ENCODE measurements at places on chromosomes 7 and 10. TPM values are rescaled to one million over a fixed set of nuclear protein-coding genes. Genes with fewer than 3 reads are reported as not detected.

DNA sequence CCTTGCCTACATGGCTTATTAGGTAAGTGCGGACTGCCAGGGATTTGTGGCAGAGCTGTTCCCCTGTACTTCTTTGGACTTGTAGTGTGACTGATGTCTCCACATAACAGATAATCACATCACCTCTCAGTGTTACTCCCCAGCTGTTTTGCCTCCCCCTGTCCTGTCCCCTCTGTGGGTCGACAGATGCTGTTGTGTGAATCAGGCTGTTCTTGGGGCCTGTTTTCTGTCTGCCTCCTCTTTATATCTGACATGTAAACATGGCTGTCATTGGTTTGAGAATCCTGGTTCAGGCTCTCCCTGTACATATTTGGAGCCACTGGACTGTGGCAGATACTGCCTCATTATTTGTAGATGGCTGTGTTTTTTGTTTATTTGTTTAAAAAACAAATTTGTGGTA, 22.7 kb downstream of the CCNY start:
- DNase-seq = no peak

- DNase-seq = no peak
Observed at GRCh38 chr7:90604383-90604782, 8.3 kb downstream of the CDK14 start.

- no peak for DNase-seq
Observed at GRCh38 chr10:58625070-58625469, 112.4 kb downstream of the BICC1 start.

GRCh38 chr10:44154956-44155355, 229.9 kb downstream of the CXCL12 start:
- no peak for DNase-seq

GRCh38 chr7:64706625-64707292, 40.8 kb downstream of the ZNF107 start:
- DNase-seq = no peak

DNA sequence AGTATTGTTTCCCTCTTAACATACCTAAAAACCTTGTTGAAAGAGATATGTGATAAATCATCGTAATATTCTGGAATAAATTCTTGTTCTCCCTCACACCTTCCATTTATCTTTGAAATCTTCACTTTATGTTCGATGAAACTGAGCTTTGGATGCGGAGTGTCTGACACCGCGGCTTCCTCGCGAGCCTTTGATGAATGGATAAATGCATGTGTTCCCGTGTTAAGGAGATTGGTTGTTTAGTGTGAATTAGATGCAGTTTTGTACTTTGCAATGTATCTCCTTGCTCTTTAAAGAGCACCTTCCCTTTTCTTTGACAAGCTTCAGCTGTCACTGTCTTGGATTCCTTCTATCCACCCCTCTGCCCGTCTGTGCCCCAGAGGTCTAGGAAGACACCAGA, 138.1 kb downstream of the DOCK1 start:
- no peak for DNase-seq

DNA sequence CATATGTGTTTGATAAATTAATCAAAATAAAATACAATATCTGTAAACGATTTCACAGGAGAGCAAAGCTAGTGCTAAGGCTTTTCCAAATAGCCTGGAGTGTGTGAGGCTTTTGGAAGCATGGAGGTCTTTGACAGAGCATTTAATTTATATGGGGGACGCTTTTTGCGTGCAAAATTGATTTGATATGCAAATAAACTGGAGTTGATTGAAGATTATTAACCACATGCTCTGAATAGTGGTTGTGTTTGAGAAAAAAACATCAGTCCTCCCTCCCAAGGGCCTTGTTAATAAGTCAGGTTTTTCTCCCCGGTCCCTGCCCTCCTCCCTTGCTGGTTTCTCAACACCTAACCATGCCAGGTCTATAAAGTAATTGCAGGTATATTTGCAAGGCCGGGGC, 85.1 kb upstream of the FGFR2 start:
- no peak for DNase-seq

DNA sequence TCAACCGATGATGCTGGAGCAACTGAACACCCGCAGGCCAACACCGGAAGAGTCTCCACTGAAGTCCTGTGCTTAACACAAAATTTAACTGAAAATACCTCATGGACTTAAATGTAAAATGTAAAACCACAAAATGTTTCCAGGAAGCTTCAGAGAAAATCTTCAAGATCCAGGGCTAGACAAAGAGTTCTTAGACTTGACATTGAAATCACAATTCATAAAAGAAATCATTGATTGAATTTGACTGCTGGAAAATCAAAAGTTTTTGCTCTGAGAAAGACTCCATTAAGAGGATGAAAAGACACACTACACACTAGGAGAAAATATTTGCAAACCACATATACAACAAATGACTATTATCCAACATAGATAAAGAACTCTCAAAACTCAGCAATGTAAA, 234.7 kb upstream of the PPP2R2D start:
- no peak for DNase-seq

DNA sequence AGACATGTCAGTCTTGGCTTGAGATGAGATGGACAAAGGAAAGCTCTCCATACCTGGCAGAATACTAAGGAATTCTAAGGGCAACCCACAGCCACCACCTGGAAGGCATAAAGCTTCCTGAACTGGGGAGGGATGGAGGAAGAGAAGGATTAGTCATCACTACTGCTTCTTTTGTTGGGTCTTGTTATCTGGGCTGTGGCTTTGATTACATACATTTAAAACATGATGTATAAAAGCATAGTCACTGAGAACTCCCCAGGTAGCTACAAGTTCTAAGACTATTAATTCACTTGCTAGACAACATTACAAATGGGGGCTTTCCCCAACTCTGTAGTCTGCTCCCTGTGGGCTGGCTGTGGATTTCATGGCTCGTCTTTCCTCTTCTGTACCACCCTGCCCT, 58.2 kb downstream of the RBM33 start:
- no peak for DNase-seq

- no peak for DNase-seq
Observed at GRCh38 chr7:91047636-91048035, 216.6 kb upstream of the FZD1 start.

GRCh38 chr7:74173074-74173473, 1.1 kb upstream of the EIF4H start:
- DNase-seq = no peak

DNA sequence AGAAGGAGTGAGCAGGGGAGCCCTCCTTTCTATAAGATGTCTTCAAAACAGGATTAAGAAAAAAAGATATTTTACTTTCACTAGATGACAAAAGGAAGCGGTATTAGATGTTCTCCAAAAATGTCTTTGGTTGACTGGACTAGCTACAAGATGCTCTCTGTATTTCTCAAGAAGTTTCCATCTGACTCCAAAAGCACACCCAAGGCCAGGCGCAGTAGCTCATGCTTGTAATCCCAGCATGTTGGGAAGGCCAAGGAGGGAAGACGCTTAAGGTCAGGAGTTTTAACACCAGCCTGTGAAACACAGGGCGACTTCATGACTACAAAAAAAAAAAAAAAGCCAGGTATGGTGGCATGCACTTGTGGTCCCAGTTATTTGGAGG, 84.5 kb downstream of the PIP4K2A start:
- DNase-seq = no peak

- no peak for DNase-seq
Observed at GRCh38 chr7:31954500-31954899, 115.7 kb downstream of the PDE1C start.

- no peak for DNase-seq
Observed at GRCh38 chr10:12638103-12638502, 288.8 kb downstream of the CAMK1D start.

DNA sequence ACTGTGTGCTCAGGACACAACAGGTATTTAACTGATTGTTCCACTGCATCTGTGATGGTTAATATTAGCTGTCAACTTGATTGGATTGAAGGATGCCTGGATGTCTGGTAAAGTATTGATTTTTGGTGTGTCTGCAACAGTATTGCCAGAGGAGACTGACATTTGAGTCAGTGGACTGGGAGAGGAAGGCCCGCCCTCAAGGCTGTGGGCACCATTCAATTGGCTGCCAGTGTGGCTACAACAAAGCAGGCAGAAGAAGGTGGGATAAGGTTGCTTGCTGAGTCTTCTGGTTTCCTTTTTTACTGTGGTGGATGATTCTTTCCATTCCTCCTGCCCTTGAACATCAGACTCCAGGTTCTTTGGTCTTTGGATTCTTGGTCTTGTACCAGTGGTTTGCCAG, 137.1 kb upstream of the FAM13C start:
- DNase-seq = peak; percentile 17

DNA sequence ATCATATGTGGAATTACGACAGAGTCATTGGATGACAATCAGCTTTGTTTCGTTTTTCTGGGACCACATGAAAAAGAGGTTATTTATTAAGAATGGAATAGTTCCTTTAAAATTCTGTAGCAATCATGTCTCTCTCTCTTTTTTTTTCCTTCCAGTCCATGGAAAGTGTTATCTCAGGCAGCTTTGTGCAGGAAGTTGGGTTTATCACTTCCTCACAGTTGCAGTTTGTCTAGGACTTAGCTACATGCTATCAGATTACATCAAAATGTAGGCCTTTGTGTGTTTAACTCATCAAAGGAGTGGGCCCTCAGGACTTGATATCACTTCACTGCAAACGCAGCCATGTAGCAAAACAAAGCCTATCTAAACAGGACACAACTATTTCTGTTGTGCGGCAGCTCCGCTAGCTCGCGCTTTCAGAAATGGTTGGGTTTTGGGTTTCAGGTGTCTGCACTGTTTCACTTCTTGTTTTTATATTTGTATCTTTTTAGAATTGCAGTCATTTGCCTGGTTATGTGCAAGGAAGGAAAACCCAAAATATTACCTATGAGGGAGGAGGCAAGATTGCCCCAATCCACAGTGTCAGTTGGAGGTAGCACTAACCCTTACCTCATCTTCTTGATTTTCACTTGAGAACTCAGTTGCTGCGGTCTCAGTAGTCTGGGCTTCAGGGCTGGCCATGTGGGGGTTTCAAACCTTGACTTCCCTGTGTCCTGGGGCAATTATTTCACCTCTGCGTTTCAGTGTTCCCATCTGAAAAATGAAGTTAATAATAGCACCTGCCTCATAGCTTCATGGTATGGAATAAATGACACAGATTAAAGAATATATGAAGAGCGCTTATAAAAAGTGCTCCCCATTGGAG, 66.7 kb downstream of the HHEX start:
- no peak for DNase-seq

DNA sequence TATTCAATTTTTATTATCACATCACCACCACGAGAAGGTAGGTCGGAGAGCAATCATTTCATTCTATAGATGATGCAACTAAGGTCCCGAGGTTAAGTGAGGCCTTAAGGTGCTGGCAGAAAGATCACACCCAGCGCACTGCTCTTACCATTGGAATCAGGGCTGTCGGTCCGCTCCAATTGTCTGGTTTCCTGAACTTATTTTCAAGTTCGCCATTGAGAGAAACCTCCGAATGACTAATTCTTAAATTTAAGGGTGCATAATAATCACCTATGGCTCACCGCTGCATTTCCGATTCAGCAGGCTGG, 625 bp upstream of the GSTO2 start:
- no peak for DNase-seq

GRCh38 chr7:10802526-10802925, 171.1 kb upstream of the PHF14 start:
- no peak for DNase-seq

DNA sequence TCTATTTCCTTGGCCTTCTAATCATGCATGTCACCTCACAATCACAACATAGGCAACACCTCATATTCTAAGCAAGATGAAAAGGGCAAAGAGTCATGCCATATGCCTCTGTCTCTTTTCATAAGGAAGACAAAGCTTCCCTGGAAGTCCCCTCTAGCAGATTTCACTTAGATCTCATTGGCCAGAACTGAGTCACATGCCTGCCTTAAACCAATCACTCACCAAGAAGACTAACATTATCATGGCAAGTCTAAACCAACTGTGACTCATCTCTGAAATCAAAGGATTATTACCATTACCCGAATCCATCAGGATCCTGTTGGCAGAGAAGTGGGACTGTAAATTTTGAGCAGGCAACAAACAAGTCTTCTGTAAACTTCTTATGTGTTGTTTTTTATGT, 27.8 kb downstream of the CAV1 start:
- no peak for DNase-seq

DNA sequence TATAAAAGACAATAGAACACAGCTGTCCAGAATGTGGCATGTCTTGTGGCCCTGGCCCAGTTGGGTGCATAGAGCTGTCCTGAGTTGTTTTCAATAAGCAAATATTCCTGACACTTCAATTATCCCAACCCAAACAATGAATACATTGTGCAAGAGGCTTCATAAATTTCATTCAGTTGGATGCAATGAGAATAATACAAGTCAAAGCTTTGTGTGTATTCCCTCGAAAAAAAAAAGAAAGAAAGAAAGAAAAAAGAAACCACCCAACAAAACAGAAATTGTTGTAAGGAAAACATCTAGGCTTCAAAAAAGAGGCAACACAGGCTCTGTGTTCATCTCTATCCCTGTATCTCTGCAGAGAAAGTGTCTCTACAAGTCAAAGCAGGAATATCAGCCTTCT, 138.7 kb upstream of the ADO start:
- no peak for DNase-seq

DNA sequence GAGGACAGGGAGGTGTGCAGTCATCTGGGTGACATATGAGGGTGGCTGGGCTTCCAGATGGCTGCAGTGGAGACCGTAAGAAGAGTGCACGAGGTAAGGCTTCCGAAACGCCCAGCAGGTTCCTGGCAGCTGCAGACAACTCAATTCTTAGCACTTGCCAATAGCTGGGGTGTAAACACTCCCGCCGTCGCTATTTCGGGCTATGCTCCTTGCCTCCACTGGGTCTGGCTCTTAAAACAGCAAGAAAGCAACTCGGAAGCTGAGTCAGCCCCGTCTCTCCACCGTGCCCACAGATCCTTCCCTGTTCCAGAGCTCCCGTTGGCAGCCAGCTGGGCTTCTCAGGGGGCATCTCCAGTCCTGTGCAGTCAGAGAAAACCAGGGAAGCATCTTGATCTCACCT, 6.1 kb upstream of the PDGFA start:
- DNase-seq = no peak

- no peak for DNase-seq
Observed at GRCh38 chr7:115068220-115068619, 146.3 kb downstream of the MDFIC start.

Gene TUBB8
- total RNA-seq = 2.4 TPM

Gene TMEM120A
- 21.9 TPM for total RNA-seq

Gene HELLS
- 365 TPM for total RNA-seq

Gene BAIAP2L1
- total RNA-seq = 37.5 TPM

Gene NODAL
- 41.1 TPM for total RNA-seq

Gene OR2A5
- not detected for total RNA-seq

Gene ITPRIP
- 16.8 TPM for total RNA-seq

Gene TEX36
- not detected for total RNA-seq

Gene HOXA2
- total RNA-seq = not detected

Gene MEOX2
- 0.07 TPM for total RNA-seq

Gene NYAP1
- total RNA-seq = 7.6 TPM

Gene MOSPD3
- 22.4 TPM for total RNA-seq

Gene IDI2
- total RNA-seq = not detected

Gene EVX1
- total RNA-seq = not detected

Gene PDK4
- total RNA-seq = 0.31 TPM

Gene EPHA1
- 162 TPM for total RNA-seq

Gene CHCHD1
- 47.9 TPM for total RNA-seq

Gene STOX1
- total RNA-seq = 1.6 TPM
